ENCODE measurements at places on chromosomes 4 and X.

- DNase-seq = no peak
Measured at GRCh38 chrX:103549916-103550315, 30.6 kb upstream of the RAB40A start.

DNA sequence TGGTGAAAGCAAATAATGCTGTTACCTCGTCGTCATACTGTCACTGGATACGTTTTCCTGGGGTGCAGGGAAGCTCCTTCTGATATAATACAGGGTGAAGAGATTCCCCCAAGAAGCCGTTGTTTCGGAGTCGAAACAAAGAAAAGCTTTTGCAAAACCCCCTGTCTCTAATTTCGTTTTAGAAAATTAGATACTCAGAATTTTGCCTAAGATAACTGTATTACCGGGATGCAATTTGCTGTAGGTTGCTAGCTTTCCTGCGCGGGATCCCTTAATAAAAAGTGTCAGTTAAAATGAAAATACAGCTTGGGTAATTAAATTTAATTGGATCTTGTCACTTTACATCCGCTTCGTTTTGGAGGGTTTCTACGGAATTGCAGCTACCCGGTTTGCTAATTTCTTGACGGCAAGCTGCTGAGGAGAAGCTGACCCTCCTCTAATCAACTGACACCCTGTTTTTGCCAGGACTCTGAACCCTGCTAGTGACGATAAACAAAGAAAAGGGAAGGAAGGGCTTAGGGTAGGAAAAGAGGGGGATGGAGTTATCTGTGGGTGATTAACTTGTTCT lies 174.6 kb downstream of the SHOX start:
- peak; percentile 3 for DNase-seq

DNA sequence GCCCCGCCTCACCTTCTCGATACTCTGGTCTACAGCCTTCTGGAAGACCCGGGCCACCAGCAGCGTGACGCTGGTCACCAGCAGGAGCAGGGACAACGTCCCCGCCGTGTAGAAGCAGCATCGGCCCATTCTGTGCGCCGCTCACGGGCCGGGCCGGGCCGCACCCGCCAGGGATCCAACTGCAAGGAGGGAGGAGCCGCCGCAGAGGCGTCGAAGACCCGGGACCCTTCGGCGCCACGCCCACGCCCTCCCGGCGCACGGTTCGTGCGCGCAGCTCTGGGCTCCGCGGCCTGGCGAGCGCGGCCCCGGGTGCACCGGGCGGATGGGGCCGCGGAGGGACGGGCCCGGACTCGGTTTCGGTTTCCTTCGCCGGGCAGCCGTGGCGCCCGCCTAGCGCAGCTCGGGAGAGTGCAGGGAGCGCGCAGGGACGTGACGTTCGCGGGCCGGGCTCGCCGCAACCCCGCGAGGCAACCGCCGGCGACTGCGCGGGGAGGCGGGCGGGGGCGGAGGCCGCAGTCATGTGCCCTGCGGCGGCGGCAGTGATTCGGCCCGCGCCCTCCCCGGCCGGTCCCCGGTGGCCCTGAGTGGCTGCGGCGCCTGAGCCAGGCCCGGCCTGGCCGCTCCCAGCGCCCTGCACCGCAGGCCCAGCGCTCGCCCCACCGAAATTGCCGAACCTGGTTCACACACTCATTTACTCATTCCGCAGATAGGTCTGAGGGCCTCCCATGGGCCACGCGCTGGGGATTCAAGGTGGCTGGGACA lies at the start of gene SCARB2:
TSS of gene SCARB2 (minus strand) at position 410 of the 762 bp plus-strand sequence. CDS start at position 129, 281 bp downstream.
- DNase-seq = peak; percentile 90

- no peak for DNase-seq
Measured at GRCh38 chr4:14399848-14400247, 602.4 kb upstream of the CPEB2 start.

DNA sequence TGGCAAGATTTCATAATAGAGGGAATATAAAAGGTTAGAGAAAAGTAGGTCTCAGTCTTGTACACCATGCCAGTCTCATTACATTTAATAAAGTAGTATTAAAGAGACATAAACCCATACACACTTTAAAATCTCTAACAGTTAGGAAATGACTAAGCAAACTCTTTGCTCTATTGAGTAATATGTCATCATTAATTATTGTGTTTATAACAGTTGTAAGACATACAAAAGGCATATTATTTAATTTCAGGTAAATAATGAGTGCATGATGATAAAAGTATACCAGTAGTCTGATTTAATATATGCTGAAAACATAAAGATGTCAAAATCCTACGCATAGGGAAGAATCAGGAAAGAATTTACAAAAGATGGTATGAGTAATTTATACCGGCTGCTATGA lies 31.0 kb upstream of the FGG start:
- DNase-seq = no peak

DNA sequence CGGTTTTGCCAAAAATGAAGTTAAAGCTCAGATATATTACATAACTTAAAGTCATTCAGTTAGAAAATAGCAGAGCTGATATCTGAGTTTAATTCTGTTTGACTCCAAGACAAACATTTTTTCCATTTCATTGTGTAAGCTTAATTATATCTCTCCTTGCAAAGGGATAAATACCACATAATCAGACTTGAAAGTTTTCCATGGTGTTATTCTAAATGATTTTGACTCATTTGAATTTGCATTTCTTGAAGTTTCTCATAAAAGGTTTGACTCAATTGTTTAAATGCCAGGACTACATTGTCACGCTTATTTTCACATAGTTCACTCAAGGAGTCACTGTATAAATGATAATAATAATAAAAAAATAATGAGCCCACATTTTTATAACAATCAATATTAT lies 39.4 kb upstream of the DDX60 start:
- no peak for DNase-seq

DNA sequence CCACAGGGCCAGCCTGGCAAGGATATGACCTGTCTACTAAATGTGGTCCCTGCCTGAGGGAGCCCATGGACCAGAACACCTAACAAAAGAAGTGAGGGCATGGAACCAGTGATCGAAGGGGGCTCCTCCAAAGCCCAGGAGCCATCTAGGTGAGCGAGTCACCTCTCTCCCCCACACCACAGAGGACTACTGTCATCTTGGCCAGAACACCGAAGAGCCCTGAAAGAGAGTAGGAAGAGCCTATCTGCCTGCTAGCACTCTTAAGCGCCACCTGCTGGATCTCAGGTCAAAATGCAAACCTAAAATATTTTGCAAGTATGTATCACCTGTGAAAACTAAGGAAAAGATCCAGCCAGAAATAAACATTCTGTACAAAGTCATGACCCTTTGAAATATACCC lies 137.9 kb upstream of the ZXDB start:
- no peak for DNase-seq

- no peak for DNase-seq
Measured at GRCh38 chr4:142528433-142528832, 317.7 kb downstream of the INPP4B start.

- no peak for DNase-seq
Measured at GRCh38 chr4:1169171-1169671, 3.2 kb downstream of the SPON2 start.

- DNase-seq = no peak
Measured at GRCh38 chrX:17032351-17032750, 85.9 kb downstream of the REPS2 start.

DNA sequence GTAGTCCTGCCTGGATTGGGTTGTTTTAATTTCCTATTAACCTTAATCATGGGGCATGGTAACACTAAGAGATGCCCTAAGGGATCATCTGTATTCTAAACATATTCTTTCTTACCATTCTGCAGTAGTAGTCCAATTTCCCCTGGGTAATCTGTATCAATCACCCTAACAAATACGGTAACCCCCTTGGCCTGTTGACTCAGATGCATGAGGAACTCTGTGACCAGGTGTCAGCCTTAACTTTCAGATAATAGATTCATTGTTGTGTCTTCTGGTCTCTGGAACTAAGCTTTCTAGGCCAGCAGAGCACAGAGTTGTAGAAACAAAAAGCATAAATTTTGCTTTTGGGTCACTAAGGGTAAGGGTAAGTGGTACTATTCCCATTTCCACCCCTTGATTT lies 13.1 kb upstream of the BANK1 start:
- no peak for DNase-seq

DNA sequence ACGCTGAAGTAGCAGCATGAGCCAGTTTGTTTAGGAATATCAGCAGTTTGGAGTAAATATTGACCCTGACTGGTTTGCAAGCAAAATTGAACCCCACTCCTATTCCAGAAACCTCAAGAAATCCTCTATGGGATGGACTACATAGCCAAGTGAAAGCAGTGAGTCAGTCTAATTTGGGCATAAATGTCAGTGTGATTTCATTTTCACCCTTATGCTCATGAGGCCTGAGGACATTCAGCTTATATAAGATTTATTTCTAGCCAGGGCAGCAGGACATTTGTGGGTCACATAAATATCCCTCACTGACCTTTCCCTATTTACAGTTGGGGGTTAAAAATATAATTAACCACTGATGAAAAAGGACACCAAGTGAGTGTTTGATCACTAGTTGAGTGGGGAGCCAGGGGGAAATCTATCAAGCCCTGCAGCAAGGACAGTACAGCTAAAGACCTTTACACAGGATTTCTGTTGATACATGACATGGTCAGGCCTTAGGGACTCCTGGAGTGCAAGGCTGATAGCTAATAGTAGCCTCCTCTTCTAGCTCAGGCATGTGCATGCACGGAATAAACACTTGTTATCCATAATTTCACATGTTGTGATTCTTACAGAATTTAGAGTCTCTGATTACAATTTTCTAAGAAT lies 996.9 kb upstream of the GRIA3 start:
- no peak for DNase-seq

- no peak for DNase-seq
Measured at GRCh38 chr4:173514641-173515217, 15.3 kb downstream of the HAND2 start.

GRCh38 chr4:39365830-39366771 lies at the start of gene RFC1:
Gene RFC1, minus strand, starts transcription at chr4:39366362. Its CDS starts 121 bp downstream, at chr4:39366241.
- DNase-seq = peak; percentile 92

- no peak for DNase-seq
Measured at GRCh38 chr4:177410566-177410965, 31.7 kb downstream of the AGA start.

DNA sequence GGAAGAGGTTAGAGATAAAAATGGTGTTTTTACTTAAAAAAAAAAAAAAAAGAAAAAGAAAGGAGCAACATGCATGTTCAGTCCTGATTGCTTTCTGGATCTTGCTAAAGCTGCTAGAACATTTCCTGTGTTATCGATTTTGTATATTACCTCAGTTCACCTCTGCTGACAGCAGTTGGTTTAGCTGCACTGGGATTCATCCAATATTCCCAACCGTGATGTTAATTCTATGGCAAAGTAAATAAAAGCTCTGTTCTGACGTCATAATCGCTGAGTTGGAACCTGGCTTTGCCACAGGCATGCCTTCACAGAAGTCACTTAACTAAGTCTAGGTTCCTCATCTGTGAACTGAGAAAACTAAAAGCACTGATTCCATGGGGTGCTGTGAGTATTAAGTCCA lies 90.7 kb upstream of the SORBS2 start:
- DNase-seq = no peak

DNA sequence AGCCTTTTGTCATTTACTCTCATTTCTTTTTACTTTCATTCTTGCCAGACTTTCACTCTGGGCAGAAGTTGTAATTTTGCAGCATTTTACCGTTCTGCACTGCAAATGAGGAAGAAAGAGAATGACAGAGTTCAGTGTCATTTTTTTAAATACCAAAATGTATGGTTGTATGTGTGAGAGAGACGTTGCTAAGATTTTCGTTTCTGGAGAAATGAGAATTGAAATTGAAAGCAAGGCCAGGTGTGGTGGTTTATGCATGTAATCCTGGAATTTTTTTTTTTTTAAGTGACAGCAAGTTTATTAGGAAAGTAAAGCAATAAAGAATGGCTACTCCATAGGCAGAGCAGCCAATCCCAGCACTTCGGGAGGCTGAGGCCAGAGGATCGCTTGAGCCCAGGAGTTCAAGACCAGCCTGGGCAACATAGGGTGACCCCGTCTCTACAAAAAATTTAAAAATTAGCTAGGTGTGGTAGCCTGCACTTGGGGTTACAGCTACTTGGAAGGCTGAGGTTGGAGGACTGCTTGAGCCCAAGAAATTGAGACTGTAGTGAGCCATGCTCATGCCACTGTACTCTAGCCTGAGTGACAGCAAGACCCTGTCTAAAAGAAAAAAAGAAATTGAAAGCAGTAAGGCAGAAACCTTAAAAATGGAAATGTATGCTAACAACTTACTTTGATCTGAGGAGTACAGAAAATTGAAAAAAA lies 12.9 kb downstream of the DCK start:
- no peak for DNase-seq

GRCh38 chrX:151754641-151755215 lies 20.2 kb downstream of the CNGA2 start:
- DNase-seq = no peak

GRCh38 chr4:6763330-6763851 lies 19.1 kb upstream of the KIAA0232 start:
- no peak for DNase-seq

- no peak for DNase-seq
Measured at GRCh38 chr4:126405369-126405982, 1090.7 kb downstream of the FAT4 start.

- DNase-seq = no peak
Measured at GRCh38 chr4:46931981-46932380, 22.9 kb upstream of the COX7B2 start.

DNA sequence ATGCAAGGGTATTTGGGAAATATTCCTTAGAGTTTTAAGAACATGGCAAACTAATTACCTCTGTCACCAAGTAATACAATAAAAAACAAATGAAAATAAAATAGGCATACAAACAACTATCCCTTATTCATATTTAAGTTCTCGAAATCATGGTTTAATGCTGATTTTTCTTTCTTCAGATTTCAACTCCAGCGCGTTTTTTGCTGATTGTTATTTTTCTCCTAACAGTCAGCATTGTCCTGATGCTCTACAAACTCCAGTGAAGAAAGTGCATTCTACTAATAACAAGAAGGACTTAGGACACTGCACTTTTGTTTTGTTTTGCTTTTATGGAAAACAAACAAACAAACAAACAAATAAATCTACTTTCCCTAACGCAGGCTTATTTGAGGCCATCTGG lies 282.4 kb downstream of the FSTL5 start:
- DNase-seq = no peak

DNA sequence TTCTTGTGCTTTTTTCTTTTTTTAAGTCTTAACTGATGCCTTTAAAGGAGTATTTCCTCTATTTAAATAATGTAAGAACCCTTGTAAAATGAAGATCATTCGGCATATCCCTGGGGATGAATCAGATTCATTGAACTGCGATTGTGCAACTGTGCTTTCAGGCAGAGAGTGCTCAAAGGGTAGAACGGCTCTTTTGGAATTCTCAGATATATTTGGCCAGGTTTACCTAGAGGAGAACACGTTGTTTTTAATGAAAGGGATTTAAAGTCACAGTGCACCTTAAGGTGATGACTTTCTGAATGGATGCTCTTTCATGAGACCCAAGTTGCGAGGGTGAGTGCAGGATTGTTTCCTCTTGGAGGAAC lies 51.6 kb upstream of the ELOVL6 start:
- no peak for DNase-seq

GRCh38 chr4:96912716-96913115 lies 1072.8 kb downstream of the PDHA2 start:
- no peak for DNase-seq

GRCh38 chr4:132587626-132588025 lies 561.5 kb upstream of the PCDH10 start:
- DNase-seq = no peak

DNA sequence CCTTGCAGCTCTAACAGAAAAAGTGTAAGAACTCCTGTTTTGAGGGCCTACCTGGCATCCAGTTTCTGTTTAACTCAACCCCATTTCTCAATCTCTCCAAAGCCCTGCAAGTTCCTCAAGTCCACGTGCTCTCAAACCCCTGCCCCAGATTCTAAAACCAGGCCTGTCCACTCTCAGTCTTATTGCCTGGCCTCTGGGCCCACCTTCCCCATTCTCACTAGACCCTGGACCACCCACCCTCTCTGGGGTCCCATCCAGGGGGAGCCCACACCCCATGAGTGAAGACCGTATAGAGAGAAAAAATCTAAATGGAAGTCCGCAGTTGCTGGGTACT lies 58.3 kb downstream of the TLR10 start:
- no peak for DNase-seq

All from left forelimb (tissue), 1 donor.